Activated CD8-positive, alpha-beta memory T cell treated with anti-CD3 and anti-CD28 coated beads for 1 hour (primary cell): ENCODE measurements at places on chromosomes 7 and 10.

DNA sequence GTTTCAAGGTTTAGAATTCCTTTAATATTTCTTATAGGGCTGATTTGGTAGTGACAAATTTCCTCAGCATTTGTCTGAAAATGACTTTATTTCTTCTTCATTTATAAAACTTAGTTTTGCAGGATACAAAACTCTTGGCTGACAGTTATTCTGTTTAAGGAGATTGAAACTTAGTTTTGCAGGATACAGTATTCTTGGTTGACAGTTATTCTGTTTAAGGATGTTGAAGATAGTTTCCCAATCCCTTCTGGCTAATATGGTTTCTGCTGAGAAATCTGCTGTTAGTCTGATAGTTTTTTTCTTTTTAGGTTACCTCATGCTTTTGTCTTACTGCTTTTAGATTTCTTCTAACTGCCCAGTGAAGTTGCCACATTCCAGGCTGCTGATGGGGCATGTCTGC, 186.8 kb downstream of the ITGB1 start:
- DNase-seq: no peak

GRCh38 chr7:23713285-23714149, 3.5 kb downstream of the STK31 start:
- DNase-seq: no peak

DNA sequence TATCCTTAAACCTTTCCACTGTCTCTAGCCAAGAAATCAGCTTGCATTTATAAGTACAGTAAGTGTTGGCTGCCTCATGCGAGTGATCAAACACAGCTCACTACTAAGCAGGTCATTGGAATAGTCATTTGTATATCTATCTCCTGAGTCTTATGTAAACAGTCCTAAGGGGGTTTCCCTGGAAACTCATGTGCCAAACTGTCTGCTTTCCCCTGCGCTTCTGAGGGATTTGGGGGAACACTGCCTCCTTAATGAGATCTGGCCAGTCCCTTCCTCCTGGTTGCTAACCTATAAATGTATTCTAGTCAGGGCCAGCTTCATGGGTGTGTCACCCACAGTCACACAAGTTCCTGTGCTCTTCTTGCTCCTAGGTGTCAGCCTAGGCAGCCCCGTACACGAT, 133.1 kb downstream of the CD36 start:
- no peak for DNase-seq

GRCh38 chr7:128741491-128741890, 2.3 kb downstream of the CALU start:
- no peak for DNase-seq

DNA sequence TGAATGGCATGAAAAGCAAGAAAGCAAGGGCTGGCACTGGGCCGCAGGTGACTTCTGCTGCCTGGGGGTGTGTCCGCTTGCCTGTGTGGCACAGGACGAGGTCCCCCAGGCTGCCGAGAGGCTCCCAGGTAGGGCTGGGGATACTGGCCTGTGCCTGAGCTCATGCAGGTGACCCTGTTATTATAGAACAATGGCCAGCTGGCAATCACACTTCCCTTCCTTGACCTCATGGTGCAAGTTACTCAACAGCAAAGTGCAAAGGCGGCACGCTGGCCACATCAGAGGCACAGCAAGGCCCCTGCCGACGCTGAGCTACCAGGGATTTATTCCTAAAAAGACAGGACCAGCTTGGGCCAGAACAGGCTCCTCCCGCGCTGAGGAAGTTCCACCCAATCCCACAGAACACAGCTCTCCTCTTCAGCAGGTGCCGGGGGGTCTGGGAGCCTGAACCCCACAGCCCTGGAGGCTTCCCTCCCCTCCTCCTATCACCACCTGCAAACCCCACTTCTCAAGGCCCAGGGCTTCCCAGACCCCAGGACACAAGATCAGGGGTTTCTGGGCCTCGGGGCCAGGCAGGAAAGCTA, 1.4 kb upstream of the ADAM8 start:
- DNase-seq: no peak

DNA sequence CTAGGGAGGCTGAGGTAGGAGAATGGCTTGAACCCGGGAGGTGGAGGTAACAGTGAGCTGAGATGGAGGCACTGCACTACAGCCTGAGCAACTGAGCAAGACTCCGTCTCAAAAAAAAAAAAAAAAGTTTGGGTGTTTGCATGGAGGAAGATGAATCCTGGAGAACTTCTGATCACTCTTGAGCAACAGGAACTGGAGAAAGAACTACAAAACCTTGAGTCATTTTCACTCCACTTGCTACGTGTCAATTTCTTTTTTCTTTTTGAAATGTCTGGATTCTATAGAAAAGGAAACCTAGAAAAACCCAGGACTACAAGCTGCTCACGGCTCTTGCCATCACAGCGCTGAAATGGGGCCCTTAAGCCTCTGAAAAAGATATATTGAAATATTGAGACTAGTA, 189.6 kb upstream of the NRP1 start:
- DNase-seq: no peak

DNA sequence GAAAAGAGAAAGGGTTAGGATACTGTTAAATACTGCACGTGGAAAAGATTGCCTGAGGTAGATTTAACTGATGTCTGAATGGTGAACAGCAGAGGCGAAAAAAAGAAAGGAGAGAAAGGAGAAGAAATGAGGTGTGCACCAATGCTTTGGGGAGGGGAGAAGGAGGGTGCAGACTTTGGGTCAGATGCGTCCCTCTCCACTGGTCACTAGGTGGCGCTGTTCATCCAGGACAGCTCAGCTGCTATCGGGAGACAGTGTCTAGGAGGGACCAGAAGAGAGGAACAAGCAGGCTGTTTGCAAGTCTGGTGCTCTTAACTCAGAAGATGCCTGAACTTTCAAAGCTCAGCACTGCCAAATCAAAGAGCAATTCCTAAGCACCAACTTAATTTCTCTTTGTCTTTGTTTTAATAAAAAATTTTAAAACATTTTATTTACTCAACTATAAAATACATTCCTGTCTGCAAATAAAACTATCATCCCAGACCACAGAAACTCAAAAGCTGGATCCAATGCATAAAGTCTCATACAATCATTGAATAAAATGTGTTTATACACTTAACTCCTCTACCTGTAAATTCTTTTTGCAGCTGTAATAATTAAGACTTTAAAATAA, 83.9 kb upstream of the PDLIM1 start:
- no peak for DNase-seq

- DNase-seq: no peak
Measured at GRCh38 chr7:110573862-110574528, 516.9 kb upstream of the LRRN3 start.
